T-helper 2 cell treated with Interferon-gamma antibody and Interleukin-4, amounts not matched to agents 100 ng/mL and 5 ng/mL, for 36 hours (primary cell): ENCODE measurements at places on chromosomes 6 and 20. TPM values are rescaled to one million over a fixed set of nuclear protein-coding genes. Genes with fewer than 3 reads are reported as not detected.

SNX14 gene
- total RNA-seq, result 56.5 and 56.8 TPM in 2 replicates

TRIM26 gene
- total RNA-seq, result 70.8 and 71.7 TPM in 2 replicates

IL17A gene
- not detected in 2 replicates for total RNA-seq

CDSN gene
- not detected in 2 replicates for total RNA-seq

SLC26A8 gene
- total RNA-seq, result not detected in 2 replicates

MAK gene
- total RNA-seq, result 0.11 TPM in 2 replicates

KIAA1755 gene
- total RNA-seq, result not detected in 2 replicates

SGK2 gene
- 0.11 TPM in 2 replicates for total RNA-seq

CRISP3 gene
- total RNA-seq, result not detected in 2 replicates

PTK6 gene
- total RNA-seq, result 1.1 and 1.2 TPM in 2 replicates
